Uterus (tissue), 4 donors: ENCODE measurements at places on chromosomes 7 and 10.

GRCh38 chr10:60456053-60456452, 66.4 kb upstream of the ANK3 start:
- DNase-seq = no peak

- DNase-seq = no peak
These were observed 1034.5 kb upstream of the LRRTM3 start for GRCh38 chr10:65891073-65891981.

DNA sequence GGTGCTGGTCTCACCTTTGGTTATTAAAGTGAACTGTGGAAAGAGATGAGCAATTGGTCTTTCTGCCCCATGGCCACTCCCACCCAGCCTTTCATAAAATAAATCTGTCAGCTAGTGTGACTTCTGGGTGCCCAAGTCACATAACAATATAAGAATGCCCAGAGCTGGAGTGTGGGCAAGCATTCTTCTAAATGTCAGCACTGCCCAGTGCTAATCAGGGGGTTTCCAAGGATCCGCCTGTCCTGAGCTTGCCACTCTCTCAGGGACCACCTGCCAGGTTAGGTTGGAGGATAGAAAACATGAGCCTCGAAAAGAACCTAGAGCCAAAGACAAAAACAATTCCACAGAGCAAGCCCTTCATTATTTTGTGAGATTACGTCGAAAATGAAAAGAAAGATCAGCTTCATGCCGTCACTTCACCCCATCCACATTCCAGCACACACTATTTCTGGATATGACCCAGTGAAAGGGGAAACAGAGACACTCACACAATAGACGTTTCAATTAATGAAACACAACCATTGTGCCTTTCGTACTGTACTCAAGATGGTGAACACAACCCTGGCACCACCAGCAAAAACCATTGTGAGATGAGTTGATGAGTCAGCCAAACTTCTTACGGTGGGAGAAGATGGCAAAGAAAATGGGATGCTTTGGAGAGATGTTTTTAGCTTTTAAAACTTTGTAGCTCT, 30.8 kb downstream of the SCRN1 start:
- DNase-seq = no peak

DNA sequence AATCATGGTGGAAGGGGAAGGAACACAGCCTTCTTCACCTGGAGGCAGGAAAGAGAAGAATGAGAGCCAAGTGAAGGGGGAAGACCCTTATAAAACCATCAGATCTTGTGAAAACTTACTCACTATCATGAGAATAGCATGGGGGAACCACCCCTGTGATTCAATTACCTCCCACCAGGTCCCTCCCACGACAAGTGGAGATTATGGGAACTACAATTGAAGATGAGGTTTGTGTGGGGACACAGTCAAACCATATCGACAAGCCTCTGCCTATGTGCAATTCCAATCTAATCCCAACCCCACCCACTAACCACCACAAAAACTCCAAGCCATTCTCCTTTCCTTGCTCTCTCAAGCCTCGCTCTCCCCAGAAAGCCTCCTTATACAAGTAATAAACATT, 69.2 kb downstream of the TAC1 start:
- DNase-seq = no peak
